ENCODE measurements at places on chromosomes 12 and 14.

DNA sequence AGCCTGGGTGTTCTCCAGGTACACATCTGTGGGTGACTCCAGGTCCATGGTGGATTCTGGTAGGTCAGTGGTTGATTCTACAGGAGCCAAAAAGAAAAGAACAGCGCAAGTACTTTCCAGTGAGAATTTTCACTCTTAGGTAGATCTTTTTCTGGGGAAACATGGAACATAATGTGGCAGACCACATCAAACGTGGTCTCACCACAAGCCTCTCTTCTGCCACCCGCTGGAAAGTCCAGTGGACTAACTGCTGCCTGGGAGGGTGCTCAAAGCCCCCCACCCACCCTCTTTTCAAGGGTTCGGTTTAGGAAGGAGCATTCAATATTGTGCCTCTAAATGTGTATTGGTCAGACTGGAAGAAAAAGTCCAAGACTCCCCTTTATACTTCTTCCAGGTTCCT lies 36.1 kb upstream of the PRB2 start:
- no peak for DNase-seq

DNA sequence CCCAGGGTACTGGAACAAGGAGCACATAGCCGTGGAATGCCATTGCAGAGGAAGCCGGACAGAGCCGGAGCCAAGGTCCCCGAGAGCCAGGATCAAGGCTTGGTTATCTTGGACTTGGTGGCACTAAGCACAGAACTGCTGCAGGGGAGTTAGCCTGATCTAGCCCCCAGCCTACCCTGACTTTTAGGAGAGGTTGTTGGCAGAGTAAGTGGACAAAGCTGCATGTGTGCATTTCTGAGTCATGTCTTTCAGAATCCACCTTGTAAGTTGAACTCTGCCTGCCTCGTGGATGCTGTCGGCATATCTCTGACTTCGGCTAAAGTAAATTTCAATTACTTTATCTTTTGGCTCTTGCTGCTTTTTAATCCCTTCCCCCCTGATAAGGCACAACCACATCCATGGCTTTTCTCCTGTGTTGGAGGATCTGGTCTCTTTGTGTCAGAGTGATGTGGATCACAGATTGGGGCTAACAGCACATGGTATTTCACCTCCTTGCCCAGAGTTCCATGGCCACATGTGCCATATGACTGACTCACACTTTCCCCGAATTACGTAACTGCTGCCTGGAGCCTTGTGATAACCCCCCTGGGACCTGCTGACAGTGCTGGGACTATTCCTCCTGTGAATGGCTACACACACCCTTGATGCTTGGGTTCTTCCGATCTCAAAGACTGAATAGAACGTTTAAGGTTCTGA lies 240.3 kb downstream of the EMP1 start:
- DNase-seq: no peak

- no peak for DNase-seq
These were observed 39.4 kb downstream of the HNRNPC start for GRCh38 chr14:21229821-21230220.

DNA sequence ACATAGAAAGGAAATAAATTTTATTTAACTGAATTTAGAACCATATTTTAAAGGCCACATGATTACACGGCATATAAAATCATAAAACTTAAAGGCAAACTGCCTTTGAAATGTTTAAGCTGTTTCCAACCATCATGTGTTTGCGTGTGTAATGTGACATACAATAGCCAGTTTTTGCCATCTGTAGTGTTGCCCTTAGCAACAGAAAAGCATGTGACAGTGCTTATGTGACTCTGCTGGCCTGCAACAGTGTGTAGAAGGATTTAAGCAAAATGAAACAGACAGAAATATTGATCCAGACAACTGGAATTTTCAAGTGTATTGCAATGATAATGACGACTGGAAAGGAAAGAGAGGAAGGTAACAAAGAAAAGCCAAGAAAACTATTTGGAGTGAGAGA lies 49.5 kb downstream of the TSPAN19 start:
- no peak for DNase-seq

GRCh38 chr12:80196419-80196818 lies 97.1 kb downstream of the OTOGL start:
- DNase-seq: no peak

GRCh38 chr14:24313913-24314312 lies 2.6 kb downstream of the LTB4R start:
- no peak for DNase-seq

GRCh38 chr12:77619425-77619824 lies 211.3 kb upstream of the NAV3 start:
- DNase-seq: no peak

DNA sequence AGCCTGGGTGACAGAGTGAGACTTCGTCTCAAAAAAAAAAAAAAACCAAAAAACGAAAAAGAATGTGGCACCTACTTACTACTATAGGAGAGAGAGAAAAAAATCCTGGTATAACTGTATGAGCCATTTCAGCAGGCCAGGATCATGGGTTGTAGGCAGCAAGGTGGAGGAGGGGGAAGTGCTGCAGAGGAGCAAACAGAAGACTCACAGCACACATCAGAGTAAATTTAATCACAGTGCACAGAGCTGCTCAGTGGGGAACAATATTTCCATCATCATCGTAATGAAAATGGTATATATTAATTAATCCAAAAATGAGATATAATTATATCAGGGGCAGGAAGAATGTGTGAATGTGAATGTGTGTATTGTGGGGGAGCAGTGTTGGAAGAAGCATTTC lies 175.8 kb downstream of the SLC2A13 start:
- DNase-seq: no peak

DNA sequence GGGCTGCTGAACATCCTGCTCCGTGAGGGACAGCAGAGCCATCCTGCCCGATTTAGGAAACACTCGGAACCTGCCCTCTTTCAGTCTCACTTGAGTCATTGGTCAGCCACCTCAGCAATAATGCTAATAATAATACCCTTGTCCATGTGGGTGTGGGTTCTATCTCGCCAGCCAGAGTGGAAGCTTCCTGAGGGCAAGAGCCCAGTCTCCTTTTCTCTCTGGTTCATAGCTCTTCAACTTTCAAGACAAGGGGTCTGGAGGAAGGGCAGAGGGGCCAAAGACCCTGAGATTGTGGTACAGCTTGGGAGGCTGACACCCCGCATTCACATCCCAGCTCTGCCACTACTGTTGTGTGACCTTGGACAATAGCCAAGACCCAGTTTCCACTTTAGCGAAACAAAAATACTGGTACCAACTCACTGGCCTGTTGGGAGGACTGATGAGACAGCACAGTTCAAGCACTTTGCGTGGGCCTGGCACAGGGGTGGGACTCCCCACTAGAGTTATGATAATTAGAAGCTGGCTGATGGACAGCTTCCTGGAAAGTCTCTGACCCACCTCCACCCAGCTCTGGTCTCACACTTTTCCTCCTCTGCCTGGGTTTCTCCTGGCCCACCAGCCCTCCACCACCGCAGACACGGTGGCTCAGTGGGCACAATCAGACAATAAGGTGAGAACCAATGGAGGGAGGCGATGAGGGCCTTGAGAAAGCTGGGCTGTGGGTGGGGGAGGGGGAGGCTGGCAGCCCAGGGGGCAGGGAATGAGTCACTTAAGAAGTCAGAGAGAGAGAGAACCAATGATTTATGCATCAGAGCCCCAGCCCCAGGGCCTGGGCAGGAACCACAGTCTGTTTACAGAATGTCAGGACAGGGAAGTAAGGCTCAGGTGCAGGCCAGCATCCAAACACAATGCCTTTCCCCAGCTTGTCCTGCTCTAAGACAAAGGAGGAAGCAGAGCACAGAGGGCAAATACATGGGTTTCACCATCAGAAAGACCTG lies 9.6 kb downstream of the FAIM2 start:
- no peak for DNase-seq

GRCh38 chr12:63440048-63440447 lies 228.2 kb downstream of the DPY19L2 start:
- no peak for DNase-seq

- DNase-seq: no peak
These were observed 70.6 kb upstream of the CAPRIN2 start for GRCh38 chr12:30825341-30825740.

- no peak for DNase-seq
These were observed 827.6 kb downstream of the NRXN3 start for GRCh38 chr14:78997811-78998210.

GRCh38 chr14:51401272-51401671 lies 161.2 kb downstream of the TMX1 start:
- no peak for DNase-seq

All from activated CD4-positive, CD25-positive, alpha-beta regulatory T cell treated with anti-CD3 and anti-CD28 coated beads, Interleukin-2, amount 50 U/mL, for 72 hours (primary cell).